ENCODE measurements at places on chromosomes 2 and 18.

DNA sequence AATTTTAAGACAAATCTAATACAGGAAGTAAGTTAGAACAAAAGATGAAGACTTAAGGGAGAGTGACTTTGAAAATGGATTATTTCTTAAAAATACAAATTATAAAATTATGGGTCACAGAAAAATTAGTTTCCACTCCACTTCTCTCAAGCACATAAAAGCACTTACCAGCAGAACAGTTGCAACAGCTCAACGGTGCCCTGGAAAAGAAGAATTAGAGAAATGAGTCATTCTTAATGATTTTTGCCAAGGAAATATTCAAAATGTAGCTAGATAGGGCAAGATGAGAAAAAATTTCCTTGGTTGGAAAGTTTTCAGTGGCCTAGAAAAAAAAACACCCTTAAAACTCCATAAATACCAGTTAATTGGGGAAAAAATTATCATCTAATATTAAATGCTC is 2185.6 kb upstream of the CELF4 start:
- DNase-seq: no peak

GRCh38 chr2:154233231-154233630 is 361.5 kb downstream of the GALNT13 start:
- no peak for DNase-seq

- no peak for DNase-seq
Measured at GRCh38 chr2:16071865-16072637, 131.7 kb downstream of the MYCN start.

GRCh38 chr2:72191441-72191840 is 43.8 kb upstream of the CYP26B1 start:
- no peak for DNase-seq

All from activated CD4-positive, alpha-beta T cell treated with anti-CD3 and anti-CD28 coated beads, Interleukin-2, amount 10 ng/mL, durations not matched to agents 24 days and 14 days (primary cell).